Iris pigment epithelial cell (primary cell): ENCODE measurements at places on chromosomes 6 and 20.
A peak's percentile ranks its signal among the peaks of the same experiment; 100 is the strongest.

DNA sequence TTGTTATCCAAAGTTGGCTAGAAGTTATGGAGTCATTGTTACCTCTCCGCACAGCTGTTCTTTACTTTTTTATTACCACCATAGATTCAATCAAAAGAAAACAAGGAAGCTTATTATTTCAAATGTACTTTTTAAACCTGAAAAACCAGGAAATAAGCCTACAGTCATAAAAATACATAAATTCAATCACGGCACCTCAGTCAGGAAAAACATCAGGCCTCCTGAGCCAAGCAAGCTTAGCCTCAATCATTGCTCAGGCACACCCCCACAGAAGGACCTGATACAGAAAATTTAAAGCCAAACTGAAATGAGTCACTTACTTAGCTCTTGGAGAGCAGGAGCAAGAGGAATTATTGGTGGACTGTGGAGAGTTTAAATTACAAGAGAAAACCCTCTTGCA lies 44.3 kb downstream of the MARCKS start:
- DNase-seq, result peak; percentile 60

DNA sequence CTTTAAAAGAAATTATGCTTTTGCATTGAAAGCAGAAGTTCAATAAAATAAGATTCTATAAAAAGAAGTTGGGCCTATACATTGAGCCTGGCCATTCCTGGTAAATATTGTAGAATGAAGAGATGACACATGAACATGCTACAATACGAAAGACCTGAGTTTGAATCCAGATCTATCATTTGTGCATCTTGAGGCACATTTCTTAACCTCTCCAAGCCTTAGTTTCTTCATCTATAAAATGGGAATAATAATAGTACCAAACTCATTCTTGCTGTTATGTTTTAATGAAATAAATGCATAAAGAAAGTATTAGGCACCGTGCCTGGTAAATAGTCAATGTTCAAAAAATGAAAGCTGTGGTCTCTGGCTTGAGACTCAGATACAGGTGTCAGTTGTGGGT lies 76.9 kb upstream of the PHACTR2 start:
- DNase-seq, result no peak

- no peak for DNase-seq
Measured at GRCh38 chr20:53040693-53041589, 68.8 kb downstream of the TSHZ2 start.

- no peak for DNase-seq
Measured at GRCh38 chr6:136171231-136171630, 78.9 kb downstream of the MTFR2 start.

DNA sequence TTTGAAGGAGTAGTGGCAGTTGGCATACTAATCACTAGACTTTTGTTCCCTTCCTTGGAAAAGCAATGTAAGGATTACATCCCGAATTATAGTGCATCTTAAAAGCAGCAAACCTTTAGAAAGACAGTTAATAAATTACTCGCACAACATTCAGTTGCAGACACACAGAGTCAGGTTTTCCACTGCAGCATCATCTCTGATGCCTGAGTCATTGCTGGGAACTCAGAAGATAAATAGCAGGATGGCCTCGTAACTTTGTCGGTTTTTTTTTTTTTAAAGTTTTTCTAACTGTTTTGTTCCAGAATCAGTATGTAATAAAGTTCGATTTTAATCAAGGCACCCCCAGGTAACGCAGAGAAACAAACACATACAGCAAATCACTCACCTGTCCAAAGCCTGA lies 34.3 kb downstream of the GJA10 start:
- peak; percentile 76 for DNase-seq

GRCh38 chr6:82785206-82785605 lies 280.4 kb downstream of the UBE3D start:
- peak; percentile 15 for DNase-seq

DNA sequence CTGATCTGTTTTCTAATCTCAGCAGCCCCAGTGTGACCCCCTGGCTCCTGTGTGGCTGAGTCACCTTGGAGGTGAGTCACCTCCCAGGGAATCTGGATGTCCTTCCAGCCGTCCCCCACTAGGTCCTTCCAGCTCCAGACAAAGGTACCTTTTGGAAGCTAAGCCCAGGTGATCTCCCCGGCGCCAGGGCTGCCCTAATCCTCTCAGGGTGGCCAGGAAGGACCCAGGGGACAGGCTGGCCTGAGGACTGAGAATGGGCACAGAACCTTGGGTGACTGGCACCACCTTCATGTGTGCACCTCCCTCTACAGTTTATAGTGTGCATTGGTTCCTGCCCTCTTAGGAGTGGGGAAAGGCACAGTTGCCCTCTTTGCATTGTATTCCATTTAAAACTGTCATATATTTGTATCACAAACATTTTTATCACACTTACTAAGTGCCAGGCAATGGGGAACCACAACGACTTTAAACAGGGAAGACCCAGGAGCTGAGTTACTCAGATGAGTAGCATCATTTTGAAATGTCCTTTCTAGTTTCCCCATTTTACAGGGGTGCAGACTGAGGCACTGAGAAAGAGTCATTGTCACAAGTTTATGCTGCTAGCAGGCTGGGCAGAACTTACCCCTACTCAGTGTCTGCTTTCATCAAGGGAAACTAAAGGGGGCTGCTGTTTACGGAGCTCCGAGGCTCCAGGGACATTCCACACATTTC lies 2.6 kb upstream of the BPIFB4 start:
- no peak for DNase-seq

DNA sequence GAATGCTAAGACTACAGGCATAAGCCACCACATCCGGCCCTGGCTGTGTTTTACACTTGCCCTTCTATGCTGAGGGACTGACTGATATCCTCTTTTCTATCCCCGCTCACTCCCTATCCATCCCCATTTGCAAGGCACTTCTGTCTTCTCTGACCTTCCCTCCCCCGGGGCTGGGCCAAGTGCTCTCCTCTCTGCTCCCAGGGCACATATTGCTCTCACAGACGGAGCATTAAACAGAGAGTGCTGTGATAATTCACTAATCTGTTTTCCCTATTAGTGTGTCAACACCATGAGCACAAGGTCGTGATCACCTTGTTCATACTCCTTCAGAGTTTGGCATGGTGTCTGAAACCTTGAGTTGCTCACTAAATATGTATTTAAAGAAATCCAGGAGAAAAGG lies 9.0 kb upstream of the SLC2A12 start:
- no peak for DNase-seq
